Stimulated activated CD4-positive, alpha-beta T cell treated with anti-CD3 and anti-CD28 coated beads, Interleukin-15, amount 100 ng/mL, for 24 hours (primary cell): ENCODE measurements at places on chromosomes 12 and 14.

DNA sequence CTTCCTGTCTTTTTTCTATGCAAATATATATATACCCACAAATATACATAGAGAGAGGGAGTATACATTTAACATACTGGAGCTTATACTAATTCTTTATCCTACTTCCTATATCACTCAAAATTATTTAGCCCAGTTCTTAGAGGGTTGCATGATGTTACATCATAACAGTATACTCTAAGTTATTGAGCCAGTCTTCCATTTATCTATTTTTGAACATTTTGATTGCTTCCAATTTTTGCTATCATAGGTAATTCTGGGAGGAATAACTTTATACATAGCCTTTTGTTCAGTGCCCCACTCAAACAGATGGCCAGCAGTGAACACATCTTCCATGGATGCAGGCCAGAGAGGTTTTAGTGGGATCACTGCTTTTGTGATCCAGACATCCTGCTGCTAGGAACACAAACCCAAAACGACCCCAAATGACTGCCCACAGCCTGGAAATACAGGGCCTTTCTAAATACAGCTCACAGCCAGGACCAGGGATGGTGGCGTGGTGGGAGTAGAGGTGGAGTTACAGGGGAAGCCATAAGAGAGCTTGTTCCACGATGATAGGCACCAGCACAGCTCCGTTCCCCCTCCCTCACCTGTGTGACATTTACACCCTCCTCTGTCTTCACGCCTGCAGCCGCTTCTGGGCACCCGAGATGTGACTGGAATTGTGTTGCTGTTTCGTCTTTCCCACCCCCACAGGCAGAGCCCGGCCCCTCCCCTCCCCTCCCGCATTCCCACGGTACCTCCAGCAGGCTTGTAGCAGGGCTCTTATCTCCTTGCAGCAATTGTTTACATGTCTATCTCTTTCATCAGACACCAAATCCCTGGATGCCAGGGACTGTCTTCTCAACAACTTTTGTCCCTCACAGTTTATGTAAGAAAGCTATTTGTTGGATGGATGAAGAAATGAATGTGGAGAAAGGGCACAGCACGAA lies 30.7 kb upstream of the HDAC7 start:
- no peak for DNase-seq

DNA sequence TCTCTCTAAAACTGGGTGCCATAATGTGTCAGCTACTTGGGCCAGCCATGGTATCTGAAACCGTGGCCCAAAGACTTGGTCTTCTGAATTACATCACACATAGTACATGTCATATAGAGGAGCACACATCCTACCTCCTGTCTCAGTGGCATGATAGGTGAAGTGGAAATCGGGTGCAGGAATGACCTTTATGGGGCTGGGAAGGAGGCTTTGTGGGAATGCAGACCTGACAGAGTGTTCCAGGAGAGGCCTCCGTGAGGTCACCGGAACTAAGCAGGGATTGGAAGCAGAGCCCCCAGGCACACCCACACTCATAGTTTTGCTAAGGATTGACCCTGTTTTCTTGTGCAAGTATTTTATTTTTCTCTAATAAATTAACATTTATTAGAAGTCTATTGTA lies 82.6 kb downstream of the NTF3 start:
- DNase-seq, result no peak

DNA sequence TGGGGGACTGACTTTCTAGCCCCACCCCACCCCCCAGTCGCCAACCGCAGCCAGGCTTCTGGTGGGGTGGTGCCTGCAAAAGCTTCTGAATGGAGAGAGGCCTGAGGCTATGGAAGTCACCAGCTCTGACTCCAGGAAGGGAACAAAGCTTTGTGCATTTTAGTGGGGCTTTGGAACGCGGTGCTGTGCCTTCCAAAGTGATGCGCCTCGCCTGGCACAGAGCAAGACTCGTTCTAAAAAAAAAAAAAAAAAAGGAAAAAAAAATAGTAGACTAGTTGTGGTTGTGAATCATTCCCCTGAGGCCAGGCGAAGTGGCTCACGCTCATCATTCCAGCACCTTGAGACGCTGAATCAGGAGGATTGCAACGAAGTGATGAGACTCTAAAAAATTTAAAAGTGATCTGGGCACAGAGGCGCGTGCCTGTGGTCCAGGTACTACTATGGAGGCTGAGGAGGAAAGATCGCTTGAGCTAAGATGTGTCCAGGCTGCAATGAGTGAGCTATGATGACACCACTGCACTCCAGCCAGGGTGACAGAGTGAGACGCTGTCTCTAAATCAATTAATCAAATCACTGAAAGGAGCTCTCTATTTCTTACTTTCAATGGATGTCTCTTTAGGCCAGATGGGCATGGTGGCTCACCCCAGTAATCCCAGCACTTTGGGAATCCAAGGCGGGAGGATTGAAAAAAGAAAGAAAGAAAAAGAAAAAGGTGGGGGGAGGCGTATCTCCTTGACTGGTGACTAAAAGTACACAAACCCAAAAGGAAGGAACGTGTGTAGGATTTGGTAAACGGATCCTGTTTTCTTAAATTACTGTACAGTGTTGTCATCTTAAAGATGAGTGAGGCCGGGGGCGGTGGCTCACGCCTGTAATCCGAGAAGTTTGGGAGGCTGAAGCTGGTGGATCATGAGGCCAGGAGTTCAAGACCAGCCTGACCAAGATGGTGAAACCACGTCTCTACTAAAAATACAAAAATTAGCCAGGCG lies 259.6 kb upstream of the ALG10B start:
- no peak for DNase-seq

DNA sequence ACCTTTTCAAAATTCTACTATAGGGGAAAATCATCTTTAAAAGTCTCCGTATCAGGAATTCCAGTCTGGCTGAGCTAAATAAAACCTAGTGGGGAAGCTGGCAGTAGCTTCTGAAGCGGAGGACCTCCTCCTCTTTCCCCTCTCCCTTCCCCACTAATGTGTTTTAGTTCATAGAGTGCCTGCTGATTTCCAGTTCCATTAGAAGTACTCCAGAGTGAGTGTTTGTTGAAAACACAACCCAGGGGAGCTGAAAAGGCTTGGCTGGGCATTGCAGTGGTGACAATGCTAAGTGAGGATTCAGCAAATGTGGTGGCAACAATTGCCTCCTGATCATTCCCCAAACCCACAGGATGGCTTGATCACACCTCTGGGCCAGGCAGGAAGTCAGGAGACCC lies 144.2 kb upstream of the FRMD6 start:
- DNase-seq, result no peak

DNA sequence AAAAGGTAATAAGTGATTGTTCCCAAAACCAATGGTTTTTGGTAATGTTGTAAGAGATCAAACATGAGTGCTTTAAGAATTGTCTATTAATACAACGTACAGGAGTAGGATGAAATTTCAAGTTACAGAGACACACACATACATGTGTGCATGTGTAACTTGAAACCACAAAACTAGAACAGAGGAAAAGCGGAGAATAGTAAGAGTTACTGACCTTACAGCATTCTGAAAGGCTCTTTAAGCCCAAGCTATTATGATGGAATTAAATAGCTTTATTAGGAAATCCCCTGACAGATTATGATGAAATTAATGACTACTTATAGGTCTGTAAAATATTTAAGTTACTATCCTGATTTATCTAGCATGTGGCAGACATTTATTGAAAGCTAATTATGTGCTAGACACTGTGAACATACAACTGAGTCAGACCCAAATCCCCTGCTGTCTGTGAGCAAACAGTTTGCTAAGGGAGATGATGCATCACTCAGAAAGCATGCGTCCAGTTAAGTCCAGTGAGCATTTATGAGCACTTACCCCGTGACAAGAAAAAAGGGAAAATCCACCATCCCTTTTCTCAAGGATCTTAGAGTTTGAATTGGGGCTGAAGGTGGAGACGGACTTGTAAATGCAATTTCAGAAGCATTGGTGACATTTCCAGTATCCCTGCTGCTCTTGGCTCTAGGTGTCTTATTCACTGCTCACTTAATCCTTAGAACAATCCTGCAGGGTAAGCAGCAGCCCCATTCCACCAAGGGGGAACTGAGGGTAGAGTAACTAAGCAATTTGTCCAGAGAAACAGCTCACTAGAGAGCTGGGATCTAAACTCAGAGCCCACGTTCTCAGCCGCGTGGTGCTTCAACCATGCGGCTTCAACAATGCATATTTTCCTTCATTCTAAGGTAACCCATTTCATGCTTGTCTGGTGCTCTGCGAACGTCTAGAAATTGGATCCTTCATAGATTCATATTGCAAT lies 117.4 kb downstream of the EML1 start:
- DNase-seq, result no peak

GRCh38 chr14:103225476-103225875 lies 102.2 kb downstream of the TNFAIP2 start:
- DNase-seq, result no peak

DNA sequence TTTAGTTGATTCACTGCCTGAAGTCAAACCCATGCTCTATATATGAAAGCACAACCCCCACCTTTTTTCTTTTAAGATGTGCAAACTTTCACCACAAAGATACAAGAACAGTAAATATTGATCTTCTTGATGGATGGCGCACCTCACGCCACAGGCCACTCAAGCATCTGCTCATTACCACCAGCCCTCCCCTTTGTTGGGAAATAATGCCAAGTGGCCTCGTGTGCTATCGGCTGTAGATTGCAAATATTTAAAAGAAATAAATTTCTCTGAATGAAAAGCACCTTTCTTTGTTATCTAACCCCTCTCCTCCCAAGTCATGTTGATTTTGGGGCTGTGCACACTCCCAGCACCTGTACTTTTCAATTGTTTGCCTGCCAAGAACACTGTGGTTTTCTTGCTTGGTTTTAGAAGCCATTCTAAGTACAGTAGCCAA lies 122.7 kb downstream of the C12orf42 start:
- no peak for DNase-seq

DNA sequence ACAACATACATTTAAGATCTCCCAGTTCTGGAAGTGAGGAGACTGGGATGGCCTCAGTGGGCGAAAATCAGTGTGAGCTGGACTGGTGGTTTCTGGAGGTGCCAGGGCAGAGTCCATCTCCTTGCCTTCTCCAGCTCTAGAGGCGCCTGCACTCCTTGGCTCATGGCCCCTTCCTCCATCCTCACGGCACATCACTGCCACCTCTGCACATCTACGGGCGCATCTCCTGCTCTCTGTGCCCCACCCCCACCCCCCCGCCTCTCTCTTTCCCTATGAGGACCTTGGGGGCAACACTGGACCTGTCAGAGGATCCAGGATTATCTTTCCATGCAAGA lies 62.8 kb upstream of the DIO3 start:
- DNase-seq, result no peak

GRCh38 chr14:102826161-102826560 lies 48.9 kb downstream of the TRAF3 start:
- DNase-seq, result no peak

- no peak for DNase-seq
Observed at GRCh38 chr14:77319422-77319821, 1.3 kb downstream of the POMT2 start.

DNA sequence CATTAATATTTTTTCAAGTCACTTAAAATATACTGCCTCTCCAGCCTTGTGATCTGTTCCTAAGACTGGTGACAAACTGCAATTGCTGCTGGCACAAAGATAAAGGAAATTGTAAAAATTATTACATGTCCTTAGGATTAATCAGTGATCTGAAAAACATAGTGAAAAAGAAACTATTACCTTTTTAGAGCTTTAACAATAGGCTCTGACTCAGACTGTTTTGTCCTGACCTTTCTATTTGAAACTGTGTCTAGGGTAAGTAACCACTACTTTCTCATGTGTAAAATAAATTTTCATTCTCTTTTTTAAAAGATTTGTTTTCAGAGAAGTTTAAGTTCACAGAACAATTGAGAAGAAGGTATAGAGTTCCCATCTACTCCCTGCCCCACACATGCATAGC lies 80.4 kb upstream of the CLEC14A start:
- DNase-seq, result no peak

- DNase-seq, result no peak
Observed at GRCh38 chr12:63980211-63980610, 135.7 kb downstream of the SRGAP1 start.

GRCh38 chr12:118127867-118128266 lies 8.1 kb upstream of the PEBP1 start:
- DNase-seq, result no peak

GRCh38 chr12:62267480-62267879 lies 7.3 kb downstream of the USP15 start:
- DNase-seq, result no peak

- DNase-seq, result no peak
Observed at GRCh38 chr12:113127791-113128199, 7.8 kb downstream of the RASAL1 start.

- DNase-seq, result no peak
Observed at GRCh38 chr14:95444132-95445129, 72.0 kb downstream of the SYNE3 start.

DNA sequence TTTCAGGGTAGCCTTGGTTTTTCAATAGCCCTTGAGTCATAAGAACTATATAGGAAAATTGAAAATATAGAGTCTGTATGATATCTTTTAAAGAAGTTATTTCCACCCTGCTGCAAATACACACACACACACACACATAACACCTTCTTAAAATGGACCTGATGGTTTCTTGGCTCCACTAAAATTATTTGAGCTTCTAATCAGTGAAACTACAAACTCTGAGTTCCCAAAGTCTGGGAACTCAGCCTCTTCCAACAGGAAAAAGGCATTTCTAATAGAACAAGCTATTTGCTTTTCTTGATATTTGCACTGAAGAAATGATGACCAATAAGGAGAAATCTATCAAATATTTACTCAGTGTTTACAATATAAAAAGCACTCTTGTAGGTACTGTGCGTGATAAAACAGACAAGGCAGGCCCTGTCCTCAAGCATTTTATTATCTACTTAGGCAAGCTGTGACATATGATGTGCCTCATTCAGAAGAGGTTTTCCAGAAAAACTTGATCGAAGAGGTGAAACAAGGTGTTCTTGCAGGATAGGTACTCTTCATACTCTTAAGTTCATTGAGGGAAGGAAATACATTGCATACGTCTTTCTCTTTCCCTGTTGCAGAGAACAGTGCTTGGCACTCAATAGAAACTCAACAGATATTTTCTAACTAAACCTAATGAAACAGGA lies 88.6 kb downstream of the MGST1 start:
- no peak for DNase-seq

- no peak for DNase-seq
Observed at GRCh38 chr14:73231981-73232851, 5.1 kb upstream of the PAPLN start.

GRCh38 chr12:29437575-29437974 lies 56.6 kb upstream of the ERGIC2 start:
- no peak for DNase-seq

DNA sequence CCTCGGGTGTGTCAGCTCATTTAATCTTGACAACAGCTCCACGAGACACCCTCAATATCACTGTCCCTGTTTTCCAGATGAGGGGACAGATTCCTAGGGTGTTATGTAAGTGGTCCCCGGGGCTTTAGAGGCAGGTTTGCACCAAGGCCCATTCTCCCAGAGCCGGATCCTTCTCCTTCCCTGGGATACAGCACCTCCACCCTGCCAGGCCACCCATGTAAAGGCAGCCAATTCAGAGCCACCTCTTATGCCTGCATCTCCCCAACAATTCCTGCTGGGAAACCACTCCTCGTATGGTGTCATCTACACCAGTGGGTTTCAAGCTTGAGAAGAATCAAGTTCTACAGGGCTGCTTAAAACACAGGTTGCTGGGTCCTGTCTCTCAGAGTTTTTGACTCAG lies 4.1 kb upstream of the CYP46A1 start:
- no peak for DNase-seq

- DNase-seq, result no peak
Observed at GRCh38 chr14:64878837-64879634, 671 bp downstream of the SPTB start.

- no peak for DNase-seq
Observed at GRCh38 chr12:138171-138897, 71.8 kb downstream of the IQSEC3 start.
